CD4-positive, CD25-positive, alpha-beta regulatory T cell (primary cell): ENCODE measurements at places on chromosomes 13 and 19.
A peak's percentile ranks its signal among the peaks of the same experiment; 100 is the strongest.

DNA sequence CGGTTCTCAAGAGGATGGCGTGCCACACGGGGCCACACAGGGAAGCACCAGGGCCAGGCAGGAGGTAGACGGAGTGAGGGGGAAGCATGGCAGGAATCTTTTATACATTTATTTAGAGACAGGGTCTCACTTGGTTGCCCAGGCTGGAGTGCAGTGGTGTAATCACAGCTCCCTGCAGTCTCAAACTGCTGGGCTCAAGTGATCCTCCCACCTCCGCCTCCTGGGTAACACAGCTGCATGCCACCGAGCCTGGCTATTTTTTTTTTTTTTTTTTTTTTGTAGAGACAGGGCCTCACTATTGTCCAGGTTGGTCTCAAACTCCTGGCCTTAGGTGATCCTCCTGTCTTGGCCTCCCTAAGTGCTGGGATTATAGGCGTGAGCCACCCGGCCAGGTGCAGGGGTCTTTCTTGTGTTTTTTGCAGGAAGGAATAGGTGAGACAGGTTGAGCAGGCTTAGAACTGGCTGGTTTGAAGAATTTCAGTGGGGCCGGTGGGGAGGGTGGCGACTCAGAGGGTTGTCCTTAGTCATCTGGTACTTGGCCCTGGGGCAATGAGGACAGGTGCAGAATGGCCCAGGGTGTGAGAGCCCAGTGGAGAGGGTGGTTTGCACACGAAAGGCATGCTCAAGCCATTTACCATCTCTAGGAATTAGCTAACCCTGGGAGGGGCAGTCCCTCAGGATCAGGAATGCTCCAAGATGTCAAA is 7.6 kb downstream of the SSC5D start:
- DNase-seq, result no peak

- DNase-seq, result peak; percentile 51
Measured at GRCh38 chr13:22061371-22061805, 390.5 kb downstream of the FGF9 start.

- no peak for DNase-seq
Measured at GRCh38 chr13:110533771-110534670, 27.5 kb downstream of the RAB20 start.

DNA sequence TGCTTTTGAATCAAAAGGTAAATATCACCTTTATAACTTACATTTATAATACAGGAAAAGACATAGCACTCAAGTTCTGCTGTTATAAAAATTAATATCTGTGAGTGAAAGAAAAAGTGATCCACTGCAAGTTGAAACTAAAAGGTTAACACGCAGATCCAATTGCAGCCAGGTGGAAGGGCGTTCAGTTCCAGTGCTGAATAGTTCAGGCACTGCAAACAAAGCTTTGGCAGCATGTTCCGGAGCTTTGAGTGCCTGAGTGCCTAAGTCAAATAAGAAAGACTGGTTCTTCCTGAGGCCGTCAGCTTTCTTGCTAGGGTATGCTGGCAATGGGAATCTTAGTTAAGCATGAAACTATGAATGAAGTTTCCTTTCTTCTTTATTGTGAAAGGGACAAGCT is 200.3 kb downstream of the LMO7 start:
- DNase-seq, result no peak

- DNase-seq, result no peak
Measured at GRCh38 chr19:41849067-41849466, 4.2 kb downstream of the DMRTC2 start.

- no peak for DNase-seq
Measured at GRCh38 chr13:45331692-45332035, 9.3 kb downstream of the TPT1 start.

DNA sequence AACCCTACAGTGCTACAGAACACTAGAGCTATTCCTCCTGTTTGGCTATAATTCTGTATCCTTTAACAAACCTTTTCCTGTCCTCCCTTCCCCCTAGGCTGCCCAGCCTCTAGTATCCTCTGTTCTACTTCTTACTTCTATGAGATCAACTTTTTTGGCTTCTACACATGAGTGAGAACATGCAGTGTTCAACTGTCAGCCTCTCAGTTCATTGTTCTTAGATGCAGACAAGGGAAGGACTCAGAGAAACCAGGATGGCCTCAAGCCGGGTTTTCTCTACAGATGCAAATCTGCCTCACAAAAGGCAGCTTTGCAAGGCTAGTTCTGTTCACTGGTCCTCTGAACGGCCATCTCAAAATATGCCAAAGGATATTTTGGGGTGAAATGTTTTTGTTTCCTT is 18.4 kb downstream of the AMER2 start:
- no peak for DNase-seq

GRCh38 chr13:68254151-68254550 is 1024.0 kb upstream of the PCDH9 start:
- DNase-seq, result no peak
